ENCODE measurements at places on chromosomes 16 and 17.

DNA sequence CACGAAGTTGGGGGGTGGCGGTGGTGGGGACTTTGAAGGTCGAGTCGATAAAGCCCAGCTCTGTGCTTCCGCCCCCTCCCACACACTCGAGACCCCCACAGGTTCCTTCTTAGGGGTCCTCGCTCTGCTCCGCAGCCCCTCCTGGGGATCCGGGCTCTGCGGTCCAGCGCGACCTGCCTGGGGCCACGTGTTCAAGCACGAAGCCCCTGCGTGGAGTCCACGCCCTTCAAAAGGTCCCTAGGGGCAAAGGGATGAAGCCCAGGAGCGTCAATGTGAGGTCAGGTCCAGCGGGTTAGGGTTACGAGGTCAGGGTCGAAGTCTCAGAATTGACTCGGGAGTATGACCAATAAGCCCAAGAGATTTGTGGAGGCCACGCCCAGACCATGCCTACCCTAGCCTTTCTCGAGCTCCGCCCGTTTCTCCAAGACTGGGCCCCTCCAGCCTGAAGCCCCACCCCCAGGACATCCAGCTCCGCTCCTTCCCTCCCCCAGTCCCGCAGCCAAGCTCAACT lies 786 bp upstream of the CACNA1G start:
- peak; percentile 48 for DNase-seq

GRCh38 chr16:85377388-85378144 lies 235.6 kb upstream of the GSE1 start:
- no peak for DNase-seq

DNA sequence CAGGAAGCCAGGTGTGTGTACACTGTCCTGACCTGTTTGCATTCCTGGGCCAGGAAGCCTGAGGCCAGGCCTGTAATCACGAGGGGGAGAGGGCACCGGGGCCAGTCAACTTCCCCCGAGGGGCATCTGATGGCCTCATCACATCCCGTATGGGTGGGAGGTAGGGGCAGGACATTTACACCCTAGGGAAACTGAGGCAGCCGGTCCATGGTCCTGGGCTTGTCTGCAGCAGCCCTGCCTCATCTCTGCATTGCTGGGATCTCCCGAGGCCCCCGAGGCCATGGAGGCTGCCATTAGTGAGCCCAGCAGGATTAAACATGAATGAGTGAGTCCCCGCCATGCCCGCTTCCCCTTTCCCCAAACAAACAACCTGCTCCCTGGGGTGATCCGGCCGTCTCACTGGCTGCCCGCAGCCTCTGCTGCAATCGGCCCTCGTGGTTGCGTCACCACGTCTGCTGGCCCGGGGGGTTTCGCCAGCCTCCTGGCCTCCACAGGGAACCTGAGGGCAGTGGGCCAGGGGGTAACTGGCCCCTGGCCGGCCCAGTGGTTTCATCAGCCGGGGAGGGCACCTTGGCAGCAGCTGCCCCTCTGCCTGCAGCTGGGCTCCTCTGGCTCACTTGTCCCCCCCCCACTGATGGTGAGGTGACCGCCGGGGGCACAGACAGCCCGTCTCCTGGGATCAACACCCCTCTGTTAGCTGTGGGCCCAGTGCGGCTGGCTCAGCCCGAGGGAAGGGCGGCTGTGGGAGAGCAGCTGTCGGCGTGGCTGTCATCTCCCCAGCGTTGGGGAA lies 88.3 kb upstream of the GSE1 start:
- peak; percentile 98 for DNase-seq

- no peak for DNase-seq
Measured at GRCh38 chr17:46950997-46951621, 27.9 kb downstream of the RPRML start.

- no peak for DNase-seq
Measured at GRCh38 chr16:80018466-80018865, 417.9 kb upstream of the MAF start.

DNA sequence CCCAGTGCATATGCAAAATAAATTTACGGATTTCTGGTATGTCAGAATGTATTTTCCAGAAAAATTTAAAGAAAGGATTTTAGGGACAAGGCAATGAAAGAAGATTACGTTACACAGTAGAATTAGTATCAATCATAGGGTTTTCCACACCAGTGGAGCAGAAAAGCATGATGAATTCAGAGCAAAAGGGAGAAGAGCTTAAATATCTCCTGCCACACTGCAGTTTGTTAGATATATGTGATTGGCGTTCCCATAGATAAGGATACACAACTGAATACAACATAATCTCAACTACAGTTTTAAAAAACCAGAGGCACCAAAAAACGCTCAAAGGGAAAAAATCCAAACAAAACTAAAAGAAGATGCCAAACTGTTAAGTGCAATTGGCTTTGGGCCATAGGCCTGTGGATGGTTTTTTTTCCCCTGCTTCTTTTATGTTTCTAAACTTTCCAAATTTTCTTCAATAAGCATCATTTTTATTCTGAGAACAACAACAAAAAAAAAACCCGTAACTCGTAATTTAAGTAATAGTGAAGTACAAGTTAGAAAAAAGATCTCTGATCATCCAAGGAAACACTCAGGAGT lies 22.3 kb downstream of the MARF1 start:
- no peak for DNase-seq

GRCh38 chr17:40560592-40561293 lies 4.5 kb downstream of the CCR7 start:
- DNase-seq: peak; percentile 51

- DNase-seq: peak; percentile 4
Measured at GRCh38 chr17:20852239-20852989, 190.4 kb downstream of the USP22 start.

GRCh38 chr16:84246679-84247077 lies 6.9 kb upstream of the KCNG4 start:
- peak; percentile 26 for DNase-seq

GRCh38 chr17:77741109-77741508 lies 217.4 kb upstream of the TNRC6C start:
- no peak for DNase-seq

GRCh38 chr17:42686520-42687128 lies 4.3 kb downstream of the CNTNAP1 start:
- DNase-seq: no peak

DNA sequence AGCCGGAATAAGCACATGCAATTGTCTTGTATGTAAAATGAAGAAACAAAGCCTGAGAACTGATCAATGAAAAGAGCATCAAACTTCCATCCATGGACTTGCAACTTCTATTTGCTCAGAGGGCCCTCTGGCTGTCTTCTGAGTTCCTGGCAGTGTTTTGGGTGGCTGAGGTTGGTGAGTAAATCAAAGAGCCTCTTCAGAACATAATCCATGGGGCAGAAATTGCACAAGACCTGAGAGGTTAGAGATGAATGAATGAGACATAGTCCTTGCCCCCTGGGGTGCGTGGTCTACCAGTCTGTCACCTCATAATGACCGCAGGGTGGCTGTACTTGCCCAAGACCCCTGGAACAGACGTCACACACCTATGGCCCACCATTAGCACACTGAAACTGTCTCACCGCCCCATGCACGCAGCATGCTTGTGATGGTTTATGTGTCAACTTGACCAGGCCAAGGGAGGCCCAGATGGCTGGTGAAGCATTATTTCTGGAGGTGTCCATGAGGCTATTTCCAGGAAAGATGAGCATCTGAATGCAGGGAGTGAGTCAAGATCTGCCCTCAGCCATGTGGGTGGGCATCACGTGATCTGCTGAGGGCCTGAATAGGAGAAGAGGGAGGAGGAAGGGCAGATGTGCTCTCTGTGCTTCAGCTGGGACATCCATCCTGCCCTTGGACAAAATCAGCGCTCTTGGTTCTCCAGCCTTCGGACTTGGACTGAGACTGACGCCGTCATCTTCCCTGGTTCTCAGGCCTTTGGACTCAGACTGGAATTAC lies 8.3 kb downstream of the PIK3R6 start:
- peak; percentile 73 for DNase-seq

GRCh38 chr16:1154887-1155331 lies 2.0 kb downstream of the CACNA1H start:
- DNase-seq: no peak

DNA sequence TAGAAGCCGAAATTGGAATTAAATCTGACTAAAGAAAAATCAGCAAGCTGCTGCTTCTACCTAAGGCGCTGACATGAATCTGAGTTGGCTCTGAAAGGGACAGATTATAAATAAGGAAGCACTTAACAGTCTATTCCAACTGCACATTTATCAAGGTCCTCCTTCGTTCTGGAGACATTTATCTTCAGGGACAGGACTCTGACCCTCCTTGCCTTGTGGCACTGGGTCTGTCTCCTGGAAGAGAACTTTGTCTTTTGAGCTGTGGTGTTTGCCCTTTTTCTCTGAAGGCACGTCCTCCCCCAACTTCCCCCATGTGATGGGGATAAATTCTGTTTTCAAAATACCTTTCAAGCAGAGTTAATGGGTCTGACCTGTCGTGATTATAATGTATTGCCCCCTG lies 47.0 kb upstream of the MARCHF10 start:
- no peak for DNase-seq

- no peak for DNase-seq
Measured at GRCh38 chr17:66990047-66990446, 25.5 kb downstream of the CACNG4 start.

- DNase-seq: peak; percentile 25
Measured at GRCh38 chr16:57536306-57537193, at the start of gene CCDC102A. CCDC102A (minus strand) TSS chr16:57536571; CDS start chr16:57529177, 7,394 bp downstream.

GRCh38 chr16:84446596-84447392 lies 57.7 kb downstream of the MEAK7 start:
- no peak for DNase-seq

DNA sequence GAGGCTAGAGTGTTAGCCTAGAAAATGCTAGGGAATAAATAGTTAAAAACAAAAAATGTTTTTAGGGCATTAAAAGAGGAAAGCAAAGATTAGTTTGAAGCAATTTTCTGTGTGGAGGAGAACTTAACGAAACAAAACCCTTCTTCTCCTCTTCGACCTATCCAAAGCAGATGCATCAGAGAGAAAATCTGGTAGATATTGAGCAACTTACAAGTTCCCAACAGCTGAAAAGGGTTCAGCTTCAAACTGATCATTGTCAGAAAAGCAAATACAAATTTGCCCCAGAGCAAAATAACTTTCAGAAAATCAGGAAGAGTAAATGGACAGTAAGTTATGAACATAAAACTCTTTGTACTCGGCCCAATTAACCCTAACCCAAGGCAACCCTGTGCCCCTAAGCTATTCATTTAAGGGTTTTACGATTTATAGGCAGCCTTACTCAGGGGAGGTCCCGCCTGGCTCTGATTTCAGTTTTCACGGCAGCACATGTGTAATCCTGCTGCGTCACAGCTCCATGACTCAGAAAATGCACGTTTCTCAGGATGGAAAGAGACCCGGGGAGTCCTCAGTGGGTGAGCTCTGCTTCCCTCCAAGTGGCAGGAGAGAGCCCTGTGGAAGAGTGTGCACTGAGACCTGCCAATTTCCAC lies 405.7 kb upstream of the SALL1 start:
- no peak for DNase-seq

GRCh38 chr17:42514279-42514678 lies 21.8 kb upstream of the NAGLU start:
- DNase-seq: no peak

- DNase-seq: no peak
Measured at GRCh38 chr16:14370736-14371234, 259.3 kb downstream of the PARN start.

DNA sequence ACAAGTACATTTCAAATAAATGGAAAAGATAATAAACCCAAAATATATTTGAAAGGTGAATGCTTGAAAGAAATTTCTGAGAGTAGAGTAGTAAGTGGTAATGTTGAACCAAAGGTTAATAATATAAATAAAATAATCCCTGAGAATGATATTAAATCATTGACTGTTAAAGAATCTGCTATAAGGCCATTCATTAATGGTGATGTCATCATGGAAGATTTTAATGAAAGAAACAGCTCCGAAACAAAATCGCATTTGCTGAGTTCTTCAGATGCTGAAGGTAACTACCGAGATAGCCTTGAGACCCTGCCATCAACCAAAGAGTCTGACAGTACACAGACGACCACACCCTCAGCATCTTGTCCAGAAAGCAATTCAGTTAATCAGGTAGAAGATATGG lies 84.2 kb downstream of the C17orf58 start:
- DNase-seq: no peak

GRCh38 chr16:75379339-75379738 lies 54.0 kb downstream of the CFDP1 start:
- DNase-seq: no peak

DNA sequence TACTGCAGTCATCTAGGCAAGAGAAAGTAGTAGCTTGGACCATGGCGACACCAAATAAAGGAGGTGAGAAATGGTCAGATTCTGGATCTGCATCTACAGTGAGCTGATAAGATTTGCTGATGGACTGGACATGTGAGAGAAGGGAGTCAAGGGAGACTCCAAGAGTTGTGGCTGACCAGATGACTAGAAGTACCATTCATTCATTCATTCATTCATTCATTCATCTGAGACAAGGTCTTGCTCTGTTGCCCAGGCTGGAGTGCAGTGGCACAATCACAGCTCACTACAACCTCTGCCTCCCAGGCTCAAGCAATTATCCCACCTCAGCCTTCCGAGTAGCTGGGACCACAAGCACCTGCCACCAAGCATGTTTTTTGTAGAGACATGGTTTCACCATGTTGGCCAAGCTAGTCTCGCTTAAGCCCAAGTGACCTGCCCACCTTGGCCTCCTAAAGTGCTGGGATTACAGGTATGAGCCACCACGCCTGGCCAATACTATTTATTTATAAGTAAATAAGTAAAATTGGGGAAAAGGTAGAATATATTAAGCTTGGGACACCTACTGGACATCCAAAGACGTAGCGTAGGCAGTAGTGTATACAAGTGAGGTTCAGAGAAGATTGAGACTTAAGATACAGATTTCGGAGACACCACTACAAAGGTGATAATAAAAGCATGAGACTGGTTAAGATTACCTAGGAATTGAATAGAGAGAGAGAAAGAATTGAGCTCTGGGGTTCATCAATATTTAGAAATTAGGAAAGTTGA lies 15.7 kb upstream of the RNF43 start:
- DNase-seq: no peak

DNA sequence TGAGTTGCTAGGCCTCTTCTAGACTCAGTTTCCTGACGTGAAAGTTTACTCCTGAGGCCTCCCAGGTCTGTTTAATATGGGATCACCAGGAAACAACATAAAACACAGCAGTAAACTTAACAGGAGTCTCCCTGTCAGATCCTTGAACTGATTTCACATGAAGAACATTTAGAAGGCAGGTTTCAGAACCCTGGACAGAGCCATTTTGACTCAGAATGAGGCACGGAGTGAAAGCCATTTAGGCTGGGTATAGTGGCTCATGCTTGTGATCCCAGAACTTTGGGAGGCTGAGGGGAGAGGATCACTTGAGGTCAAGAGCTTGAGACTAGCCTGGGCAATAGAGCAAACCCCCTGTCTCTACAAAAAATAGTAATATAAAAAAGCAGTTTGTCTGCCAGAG lies 289.1 kb downstream of the CA10 start:
- DNase-seq: peak; percentile 9

DNA sequence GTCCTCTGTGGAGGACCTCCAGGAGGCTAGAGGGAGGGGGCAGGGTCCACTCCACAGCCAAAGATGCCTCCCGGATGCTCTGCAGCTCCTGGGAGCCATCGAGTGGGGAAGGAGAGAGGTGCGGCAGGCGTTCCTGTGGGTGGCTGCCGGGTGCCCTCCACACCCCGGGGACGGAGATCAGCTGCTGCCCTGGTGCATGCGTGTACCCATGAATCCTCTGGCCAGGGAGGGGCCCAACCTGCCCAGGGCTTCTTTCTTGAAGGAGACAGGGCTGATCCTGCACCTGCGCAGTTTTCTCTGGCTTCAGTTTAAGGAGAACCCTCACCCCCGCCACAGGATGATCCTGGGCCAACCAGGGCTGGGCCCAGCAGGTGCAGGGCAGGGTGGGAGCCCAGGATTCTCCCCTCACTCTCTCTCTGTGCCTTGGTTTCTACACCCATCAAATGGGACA lies 33.5 kb upstream of the DOC2B start:
- no peak for DNase-seq

Data from trophoblast cell (in vitro differentiated cells and primary cell).